ENCODE measurements at places on chromosomes 5 and 9.

GRCh38 chr9:2255128-2255527, 240.0 kb downstream of the SMARCA2 start:
- no peak for DNase-seq

GRCh38 chr5:44821164-44821563, 12.4 kb downstream of the MRPS30 start:
- no peak for DNase-seq

- no peak for DNase-seq
These were observed 35.2 kb upstream of the LPCAT1 start for GRCh38 chr5:1558944-1559343.

DNA sequence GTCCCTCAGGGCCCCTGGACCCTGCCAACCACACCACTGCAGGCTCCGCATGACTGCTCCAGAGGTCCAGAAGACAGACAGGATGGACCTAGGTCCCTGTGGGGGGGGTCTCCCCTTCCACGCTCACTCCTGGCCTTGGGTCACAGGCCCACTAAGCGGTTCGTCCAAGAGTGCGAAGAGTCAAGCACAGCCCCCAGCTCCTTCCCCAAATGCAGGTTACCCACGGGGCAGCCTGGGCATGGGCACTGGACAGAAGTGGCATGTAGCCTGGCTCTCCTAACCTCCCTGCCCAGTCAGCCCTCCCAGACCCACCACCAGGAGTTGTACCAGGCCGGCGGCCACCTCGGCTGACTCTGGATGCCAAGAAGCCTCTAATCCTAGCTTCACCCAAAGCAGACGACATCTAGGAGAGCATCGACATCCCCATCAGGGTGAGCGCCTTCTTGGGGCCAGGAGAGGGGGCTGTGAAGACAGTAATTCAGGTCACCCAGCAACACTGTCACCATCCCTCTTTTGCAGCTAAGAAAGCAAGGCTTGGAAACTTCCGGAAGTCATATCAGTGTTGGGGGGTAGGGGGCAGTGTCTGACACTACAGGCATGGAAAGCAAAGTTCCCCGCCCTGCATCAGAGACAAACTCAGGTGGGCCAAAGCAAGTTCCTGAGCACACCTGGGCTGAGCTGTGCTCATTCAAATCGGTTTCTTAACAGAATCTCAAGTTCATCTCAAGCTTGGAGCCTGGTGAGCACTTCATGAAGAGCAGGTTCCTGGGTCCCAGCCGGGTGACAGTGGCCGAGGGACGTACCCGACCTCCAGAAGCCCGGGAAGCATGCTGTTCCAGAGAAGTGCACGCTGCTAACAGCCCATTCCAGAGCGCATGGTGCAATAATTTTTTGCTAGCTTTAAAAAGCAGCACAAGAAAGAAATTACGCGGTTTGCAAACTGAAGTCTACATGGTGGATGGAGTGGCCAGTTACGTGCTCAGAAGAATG, 68.7 kb downstream of the SEMA4D start:
- DNase-seq: no peak

DNA sequence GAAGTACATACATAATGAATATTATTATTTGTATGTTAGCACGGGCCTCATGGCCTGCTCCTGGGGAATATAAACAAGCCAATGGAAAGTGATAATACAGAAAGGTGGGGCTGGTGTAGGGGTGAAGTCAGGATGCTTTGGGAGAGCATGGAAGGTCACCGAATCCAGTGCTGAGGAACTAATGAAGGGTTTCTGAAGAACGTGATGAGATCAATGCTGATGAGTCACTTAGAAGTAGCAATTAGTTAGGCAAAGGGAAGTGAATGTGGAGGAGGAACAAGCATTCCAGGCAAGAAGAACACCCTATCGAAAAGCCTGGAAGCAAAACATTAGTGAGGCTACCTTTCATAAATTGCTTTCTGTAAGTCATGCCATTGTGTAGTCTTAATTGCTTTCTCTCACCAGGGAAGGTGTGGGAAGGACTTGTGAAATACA, 2.1 kb downstream of the ANXA1 start:
- DNase-seq: no peak

GRCh38 chr5:16515532-16515931, 49.9 kb upstream of the ZNF622 start:
- DNase-seq: no peak

- DNase-seq: no peak
These were observed 13.9 kb downstream of the KCNMB1 start for GRCh38 chr5:170375283-170375682.

GRCh38 chr9:135303280-135303647, 176.3 kb upstream of the PPP1R26 start:
- no peak for DNase-seq

DNA sequence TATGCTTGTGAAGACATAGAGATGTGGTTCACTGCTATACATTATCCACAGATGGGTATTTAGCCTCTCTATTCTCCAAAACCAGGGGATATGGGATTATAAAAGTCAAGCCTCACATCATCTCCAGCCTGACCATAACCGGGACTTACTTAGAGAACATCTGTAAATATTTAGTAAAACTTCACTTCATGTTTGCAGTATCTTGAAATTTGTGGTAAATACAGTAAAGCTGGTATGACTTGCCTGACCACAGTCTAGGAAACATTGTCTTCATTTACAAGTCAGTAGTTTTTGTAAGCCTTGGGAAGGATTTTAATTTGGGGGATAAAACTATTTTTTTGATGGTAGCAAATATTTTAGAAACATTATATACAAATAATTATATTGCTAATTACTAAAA, 64.2 kb downstream of the MAST4 start:
- DNase-seq: no peak

- DNase-seq: no peak
These were observed 172.6 kb upstream of the PPP2R2B start for GRCh38 chr5:147051193-147051592.

DNA sequence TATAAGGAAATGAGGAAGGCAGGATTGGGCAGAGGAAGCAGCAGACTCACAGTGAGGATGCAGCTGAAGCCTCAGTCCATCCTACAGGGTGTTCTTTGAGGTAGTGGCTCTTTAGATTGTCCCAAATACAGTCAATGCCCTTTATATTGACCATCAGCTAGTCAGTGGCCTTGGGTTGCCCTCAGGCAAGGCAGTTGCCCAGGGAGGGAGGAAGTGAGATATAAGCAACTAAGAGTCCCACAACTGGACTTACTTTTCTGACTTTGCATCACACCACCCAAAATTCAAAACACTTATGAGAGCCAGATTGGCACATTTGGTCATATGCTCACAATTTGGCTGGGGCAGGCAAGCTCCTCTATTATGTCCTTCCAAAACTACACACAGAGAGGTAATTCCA, 9.4 kb upstream of the SLC12A2 start:
- DNase-seq: no peak

DNA sequence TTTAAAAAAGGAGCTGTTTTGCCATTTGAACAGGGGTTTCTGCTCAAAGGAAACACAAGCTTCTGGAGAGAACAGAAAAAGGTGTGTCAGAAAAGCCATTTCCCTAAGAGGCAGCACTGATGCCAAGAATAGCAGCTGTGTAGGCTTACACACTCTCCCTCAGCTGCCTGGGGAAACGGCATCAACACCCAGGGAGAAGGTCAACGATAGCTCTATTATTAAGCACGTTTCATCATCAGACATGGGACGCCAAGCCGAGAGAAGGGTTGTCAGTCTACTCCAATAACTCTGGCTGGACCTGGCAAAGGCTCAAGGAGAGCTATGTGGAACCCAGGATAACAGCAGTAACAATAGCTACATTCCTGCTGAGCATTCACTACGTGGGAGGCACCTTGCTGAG, 314.2 kb downstream of the CDK5RAP2 start:
- no peak for DNase-seq

DNA sequence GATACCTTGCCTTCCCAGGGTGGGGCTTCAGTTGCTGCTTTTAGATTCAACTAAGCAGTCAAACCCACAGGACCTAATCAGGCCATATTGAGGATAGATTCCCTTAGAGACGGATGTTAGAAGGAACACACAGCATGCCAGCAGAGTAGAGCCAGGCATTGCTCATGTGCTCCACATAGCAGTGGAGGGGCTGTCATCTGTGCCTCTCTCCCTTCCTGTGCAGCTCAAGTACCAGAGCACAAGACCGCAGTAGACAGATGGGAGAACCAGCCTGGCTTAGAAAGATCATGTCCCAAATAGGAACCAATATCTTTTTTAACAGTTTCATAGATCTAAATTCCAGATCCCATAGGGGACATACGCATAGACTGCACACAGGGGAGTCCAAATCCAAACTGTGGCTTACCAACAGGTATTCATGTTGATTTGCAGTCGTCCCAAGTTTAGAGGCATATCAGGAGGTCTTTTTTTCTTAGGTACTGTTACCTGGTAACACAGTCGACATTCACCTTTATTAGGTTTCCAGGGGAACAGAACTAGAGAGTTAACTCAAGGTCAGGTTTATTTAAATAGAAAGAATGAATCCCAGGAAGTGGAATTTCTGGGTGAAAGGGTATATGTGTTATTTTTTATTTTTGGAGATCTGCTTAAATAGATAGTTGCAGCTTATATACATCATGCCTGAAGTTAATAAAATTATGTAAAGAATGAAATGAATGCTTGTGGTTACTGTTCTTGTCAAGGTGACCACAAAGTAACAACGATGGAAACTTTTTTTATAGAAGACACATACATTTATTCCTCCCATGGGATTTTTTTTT, 43.5 kb upstream of the PCAT7 start:
- DNase-seq: no peak

DNA sequence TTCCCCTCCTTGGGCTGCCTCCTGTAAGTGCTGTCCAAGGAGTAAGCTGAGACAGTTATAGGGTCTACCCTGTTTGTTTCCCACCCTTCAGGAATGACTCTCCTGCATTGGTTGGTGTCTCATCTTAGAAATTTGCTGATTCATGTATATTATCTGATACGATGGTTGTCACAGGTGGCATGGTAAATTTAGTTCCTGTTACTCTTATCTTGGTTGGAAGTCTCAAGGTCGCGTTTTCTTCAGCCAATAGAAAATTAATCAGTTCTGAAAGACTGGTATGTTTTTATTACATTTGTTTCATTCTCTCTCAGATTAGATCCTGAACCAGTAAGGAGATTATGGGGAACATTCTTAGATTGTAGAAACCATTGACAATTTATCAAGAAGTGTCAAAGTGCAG, 42.7 kb downstream of the SCGB3A1 start:
- no peak for DNase-seq

DNA sequence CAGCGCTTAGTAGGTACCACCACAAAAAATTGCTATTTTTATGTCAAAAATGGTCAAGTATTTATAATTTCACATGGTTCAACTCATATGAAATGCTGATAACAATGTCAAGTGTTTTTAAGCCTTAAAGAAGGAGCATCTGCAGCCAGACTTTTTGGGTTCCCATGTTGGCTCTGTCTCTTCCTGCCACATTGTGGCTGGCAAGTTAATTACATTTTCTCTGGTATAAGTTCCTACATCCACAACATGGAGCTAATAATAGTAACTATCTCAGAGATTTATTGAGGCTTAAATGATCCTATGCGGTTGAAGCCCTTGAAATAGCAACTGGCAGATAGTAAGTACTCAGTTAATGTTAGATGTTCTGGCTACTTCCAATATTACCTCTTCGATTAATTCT, 5.4 kb downstream of the ATP10B start:
- no peak for DNase-seq

Data from cortex of kidney (tissue), 1 donor.